ENCODE measurements at places on chromosomes 13 and 19.

- DNase-seq: no peak
Observed at GRCh38 chr13:100636441-100636840, 38.2 kb downstream of the TMTC4 start.

DNA sequence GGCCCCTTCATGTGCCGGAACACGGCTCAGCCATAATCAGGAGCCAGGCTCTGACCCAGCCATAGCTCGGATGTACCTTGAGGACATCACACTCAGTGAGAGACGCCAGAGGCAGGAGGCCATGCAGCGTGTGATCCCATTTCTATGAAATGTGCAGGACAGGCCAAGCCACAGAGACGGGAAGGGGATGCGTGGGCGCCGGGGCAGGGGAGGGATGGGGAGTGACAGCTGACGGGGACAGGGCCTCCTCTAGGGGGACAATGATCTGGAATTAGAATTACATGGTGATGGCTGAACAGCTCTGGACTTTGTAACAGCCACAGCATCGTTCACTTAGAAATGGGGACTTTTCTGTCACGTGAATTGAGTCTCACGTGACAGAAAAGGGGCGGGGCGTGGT, 34.9 kb downstream of the SBNO2 start:
- DNase-seq: no peak

DNA sequence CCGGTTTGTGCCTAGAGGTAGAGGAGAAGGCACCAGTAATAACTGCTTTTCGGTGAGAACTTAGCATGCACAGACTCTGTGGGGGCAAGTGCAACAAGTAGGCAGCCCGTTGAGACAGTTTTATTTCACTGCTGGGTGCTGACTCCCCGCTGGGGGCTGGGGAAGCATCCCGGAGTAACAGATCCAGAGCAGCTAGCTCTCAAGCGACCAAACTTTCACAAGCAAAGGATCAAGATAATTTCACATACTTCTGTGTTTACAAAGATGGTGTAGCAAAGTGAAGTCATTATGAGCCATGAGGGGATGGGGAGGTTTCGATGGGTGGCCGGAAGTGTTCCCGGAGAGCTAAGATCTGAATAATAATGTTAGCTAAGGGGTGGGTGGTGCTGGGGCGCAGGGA, 2.8 kb downstream of the NACC1 start:
- DNase-seq: peak; percentile 90

GRCh38 chr19:56174550-56174949, 1.3 kb upstream of the GALP start:
- DNase-seq: no peak

DNA sequence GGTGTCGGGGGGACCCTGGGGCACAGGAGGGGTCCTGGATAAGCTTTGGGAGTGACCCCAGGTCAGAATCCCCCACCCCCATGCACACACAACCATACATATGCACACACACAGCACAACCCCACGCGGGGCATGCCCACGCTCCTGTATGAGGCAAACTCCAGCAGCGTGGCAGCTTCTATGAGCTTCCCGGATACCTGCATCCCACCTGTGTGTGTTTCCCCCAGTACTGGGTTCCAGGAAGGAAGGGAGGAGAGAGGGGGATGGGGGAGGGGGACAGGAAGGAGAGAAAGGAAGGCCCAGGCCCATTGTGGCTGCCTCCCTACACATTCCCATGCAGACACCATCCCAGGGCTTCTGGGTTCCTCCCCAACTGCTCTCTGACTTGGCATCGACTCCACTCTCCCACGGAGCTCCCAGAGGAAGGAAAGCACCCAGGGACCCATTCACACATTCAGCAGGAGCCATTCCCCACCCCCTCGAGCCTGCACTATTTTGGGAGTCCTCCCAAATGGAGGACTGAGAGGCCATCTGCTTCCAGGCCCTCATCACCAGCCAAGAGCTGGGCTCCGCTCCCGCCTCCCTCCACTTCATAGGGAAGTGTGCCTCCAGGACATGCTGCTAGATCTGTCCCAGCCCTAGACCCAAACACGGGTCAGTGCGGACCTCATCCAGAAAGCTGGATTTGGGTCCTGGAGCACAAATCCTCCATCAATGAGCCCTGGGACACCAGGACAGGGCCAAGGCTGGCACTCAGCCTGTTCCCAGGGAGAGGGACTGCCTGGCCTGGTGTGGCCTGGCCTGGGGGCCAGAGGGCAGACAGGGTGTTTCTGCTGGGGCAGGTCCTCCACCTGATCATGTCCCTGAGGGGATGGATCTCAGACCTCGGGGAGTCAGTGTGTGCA, 13.2 kb downstream of the PRR36 start:
- no peak for DNase-seq

GRCh38 chr19:29271341-29271740, 58.4 kb upstream of the UQCRFS1 start:
- no peak for DNase-seq

DNA sequence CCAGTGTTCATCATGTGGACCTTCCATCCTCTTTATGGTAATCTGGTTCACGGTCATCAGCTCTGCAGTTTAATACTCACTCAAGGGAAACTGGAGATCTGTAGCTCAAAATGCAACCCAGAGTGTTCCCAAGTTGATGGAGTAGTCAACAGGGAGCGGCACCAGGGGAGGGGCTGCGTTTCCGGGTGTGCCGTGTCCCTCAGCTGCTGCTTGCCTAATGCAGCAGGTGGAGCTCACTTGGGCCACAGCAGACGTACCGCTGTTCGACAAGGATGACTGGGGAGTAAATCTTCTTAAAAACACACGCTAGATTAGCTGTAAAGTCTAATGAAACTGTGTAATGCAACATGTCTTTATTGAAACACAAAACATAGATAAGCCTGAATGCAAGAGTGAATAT, 81.1 kb downstream of the TNFSF13B start:
- DNase-seq: no peak

- peak; percentile 39 for DNase-seq
Observed at GRCh38 chr13:26498656-26499601, 58.6 kb upstream of the WASF3 start.

GRCh38 chr13:72849571-72849970, 67.6 kb downstream of the PIBF1 start:
- peak; percentile 45 for DNase-seq

DNA sequence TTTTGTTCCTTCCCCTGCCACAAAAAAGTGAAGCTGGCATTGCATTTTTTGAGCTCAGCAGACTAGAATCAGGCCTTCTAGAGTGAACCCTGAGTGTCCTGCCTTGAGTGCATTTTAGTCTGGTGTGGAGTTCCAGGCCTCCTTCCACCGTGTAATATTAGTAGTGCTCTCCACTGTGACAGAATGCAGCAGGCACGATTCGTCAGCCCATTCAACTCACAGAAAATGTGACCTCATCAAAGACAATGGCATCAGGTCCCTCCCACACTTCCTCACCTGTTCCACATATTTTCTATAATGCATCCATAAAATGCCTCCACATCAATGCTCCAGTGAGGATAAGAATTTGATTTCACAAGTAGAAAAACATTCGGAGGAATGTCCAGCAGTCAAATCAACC, 227.6 kb downstream of the FGF9 start:
- DNase-seq: no peak

- DNase-seq: no peak
Observed at GRCh38 chr19:33268162-33268991, 34.0 kb downstream of the CEBPA start.

DNA sequence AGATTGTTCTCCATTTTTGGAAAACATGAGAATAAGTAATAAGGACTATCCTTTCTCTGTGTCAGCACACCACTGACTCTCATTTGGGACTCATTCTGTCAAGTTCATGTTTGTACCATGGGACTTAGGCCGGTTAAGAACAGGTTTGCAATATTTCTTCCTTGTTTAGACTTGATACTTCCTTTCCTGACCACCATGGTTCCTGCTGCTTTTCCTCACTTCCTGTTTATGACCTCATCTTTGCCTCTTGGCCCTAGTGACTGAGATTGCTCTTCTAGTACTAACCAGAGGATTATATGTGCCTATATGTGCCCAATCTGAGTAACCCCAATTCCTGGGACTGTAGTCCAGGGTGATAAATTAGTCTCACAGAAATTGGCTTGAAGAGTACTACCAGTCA, 32.5 kb upstream of the NDFIP2 start:
- DNase-seq: no peak

DNA sequence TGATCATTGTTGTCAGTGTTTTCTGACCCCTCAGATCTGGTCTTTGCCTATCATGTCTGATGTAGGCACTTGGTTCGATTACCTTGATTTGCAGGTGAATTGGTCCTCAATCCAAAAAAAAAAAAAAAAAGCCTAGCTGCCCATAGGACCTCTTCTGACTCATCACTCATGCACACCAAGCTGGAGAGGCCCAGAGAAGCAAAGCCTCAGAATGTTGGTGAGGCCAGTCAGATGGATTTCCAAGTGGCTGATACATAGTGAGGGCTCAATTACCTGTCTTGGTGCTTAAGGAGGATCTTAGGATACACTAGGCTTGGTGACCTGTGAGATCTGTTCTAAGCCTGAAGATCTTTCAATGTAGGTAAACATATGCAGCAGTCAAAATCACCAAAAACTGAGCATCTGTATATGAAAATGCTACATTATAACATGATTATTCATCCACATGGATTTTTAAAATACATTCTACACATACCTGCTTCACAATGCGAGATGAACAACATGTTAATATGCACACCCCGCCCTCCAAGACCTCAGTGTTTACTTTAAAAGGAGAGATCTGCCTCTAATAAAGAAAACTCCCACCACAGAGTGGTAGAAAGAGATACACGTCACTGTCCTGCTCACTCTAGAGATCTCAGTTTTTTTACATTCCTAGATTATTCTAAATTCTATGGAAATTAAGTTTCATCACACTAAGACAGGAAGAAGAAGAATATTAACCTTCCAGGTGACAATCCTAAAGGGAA, 79.9 kb upstream of the RAP2A start:
- peak; percentile 77 for DNase-seq

- peak; percentile 74 for DNase-seq
Observed at GRCh38 chr19:10206226-10206885, 11.6 kb upstream of the DNMT1 start.

GRCh38 chr19:45742969-45743368, 9.7 kb downstream of the MEIOSIN start:
- no peak for DNase-seq

GRCh38 chr13:45299194-45299593, 41.8 kb downstream of the TPT1 start:
- peak; percentile 32 for DNase-seq

DNA sequence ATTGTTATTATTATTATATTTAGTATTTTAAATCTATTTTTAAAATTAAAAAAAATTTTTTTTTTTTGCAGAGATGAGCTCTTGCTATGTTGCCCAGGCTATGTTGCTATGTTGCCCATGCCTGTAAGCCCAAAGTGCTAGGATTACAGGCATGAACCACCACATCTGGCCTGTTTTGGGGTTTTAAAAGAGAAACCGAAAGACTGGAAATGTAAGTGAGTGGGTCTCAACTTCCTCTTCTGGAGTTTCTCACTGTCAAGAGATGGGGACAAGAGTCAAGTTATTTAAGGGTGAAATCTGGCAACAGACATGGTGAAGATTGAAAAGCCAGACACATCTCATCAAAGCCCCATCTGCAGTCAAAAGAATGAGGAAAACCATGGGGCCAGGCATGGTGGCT, 4.2 kb upstream of the OR7G3 start:
- no peak for DNase-seq

DNA sequence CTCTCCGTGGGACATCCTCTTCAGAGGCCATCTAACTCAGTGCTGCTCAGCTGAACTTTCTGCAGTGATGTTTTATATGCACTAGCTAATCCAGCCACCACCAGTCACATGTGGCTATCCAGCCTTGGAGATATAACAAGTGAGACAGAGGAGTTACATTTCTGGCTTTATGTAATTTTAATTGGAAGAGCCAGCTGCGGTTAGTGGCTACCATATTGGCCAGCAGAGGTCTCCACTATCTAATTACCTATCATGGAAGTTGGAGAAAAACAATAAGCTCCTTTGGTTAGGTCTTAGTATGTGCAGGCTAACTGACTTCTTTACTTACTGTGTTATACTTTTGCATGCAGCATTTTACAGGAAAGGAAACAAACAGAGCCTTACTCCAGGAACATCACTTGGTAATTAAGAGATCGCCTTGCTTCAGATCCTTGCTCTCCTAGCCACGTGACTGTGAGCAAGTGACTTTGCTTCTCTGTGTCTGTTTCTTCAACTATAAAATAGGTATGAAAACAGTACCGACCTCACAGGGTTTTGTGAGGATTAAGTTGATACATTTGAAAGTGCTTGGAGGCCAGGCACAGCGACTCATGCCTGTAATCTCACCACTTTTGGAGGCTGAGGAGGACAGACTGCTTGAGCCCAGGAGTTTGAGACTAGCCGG, 1.6 kb upstream of the KLK10 start:
- peak; percentile 63 for DNase-seq

DNA sequence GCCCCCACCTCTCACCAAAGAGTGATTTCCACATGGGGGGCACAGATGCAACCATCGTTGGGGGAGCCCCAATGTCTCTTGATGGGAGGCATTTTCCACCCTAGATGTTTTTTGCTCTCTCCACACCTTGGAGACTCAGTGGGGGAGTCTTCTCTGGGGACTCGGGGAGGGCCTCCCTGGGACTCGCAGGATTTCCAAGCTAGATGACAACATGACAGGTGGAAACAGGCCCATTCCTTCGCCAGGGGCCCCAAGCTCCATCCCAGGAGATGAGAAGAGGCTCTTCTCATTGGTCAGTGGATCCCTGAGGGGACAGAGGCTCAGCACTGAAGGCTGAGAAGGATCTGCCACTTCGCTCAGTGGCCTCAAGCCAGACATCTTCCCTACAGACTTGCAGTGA, 12.7 kb upstream of the KIR2DL4 start:
- DNase-seq: no peak

DNA sequence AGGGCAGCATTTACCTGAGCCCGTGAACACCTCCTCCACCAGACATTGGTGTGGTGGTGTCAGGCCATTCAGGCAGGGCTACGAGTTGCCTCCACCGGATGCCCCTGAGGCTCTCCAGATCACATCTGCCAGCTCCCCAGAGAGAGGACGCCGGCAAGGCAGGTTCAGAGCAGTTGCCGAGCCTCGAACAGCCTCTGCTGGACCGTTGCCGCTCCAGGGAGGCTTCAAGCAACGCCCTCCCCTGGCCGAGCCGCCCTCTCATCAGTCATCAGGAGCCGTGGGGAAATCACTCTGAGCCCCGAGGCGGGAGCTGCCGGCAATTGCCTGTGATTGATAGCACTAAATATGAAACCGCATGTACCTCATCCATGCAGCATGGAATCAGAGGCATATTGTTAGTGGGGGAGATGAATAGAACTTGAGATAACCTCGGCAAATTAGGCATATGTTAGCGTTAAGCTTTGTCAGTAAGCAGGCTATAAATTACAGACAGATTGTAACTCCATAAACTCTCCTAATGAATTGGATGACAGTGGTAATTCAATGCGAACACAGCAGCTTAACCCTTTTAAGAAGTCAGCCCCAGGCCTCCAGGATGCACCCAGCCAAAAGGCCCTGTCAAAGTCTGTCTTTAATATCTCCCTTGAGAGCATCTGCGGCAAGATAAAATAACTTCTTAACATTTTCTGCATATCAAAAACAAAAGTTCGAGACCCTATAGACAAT, 29.8 kb upstream of the SPACA7 start:
- DNase-seq: peak; percentile 2
